ENCODE measurements at places on chromosomes 11 and 22.

GRCh38 chr22:37884420-37884819 is 21.7 kb upstream of the MICALL1 start:
- DNase-seq: no peak

GRCh38 chr22:35023692-35024363 is 42.1 kb upstream of the ISX start:
- no peak for DNase-seq

- DNase-seq: no peak
These were observed 23.0 kb downstream of the SHANK3 start for GRCh38 chr22:50695421-50696250.

GRCh38 chr22:33737662-33738061 is 182.6 kb downstream of the LARGE1 start:
- no peak for DNase-seq

DNA sequence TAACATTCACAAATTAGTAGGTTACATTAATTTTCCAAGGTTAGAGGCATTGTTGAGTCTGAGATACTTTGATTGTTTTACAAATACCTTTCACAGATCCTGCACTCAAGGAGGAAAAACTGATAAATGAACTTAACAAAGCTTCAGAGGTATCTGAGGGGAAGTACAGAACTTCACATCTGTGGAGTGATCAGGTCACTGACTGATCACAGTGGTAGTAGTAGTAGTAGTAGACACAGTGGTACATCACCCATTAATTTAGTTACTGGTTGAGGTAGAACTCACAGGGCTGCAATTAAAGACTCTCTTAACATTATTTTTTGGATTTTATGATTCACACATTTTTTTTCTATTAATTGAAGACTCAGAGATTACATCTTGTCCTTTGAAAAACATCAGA is 56.7 kb downstream of the DCUN1D5 start:
- DNase-seq: no peak
